ENCODE measurements at places on chromosomes 16 and 17.

GRCh38 chr17:29640981-29641642 lies 18.4 kb upstream of the CORO6 start:
- no peak overlapping the region for H3K27ac ChIP-seq
- DNase-seq = no peak

DNA sequence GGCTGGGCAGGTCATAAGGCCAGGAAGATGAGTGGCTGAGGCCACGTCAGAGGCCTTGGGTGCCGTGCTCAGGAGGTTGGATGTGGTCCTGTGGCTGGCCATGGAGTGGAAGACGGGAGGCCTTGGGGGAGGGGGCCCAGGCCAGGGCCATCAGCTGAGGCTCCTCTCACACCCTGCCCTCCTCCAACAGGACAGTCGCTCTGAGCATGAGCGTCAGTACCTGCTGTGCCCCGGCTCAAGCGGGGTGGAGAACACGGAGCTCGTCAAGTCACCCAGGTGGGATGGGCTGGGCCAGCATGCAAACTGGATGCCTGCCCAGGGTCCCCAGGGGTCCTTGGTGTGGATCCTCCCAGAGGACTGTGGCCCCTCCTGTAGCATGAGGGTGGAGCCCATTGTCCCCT lies 19.2 kb downstream of the POLR3E start:
- H3K27me3 ChIP-seq = no peaks in the 10 kb centered on the region
- H3K36me3 ChIP-seq = peaks cover 7% of the 10 kb centered on the region
- H3K27ac ChIP-seq = no peak overlapping the region
- DNase-seq = no peak
- no peak overlapping the region for H3K4me3 ChIP-seq
- no peaks in the 10 kb centered on the region for H3K4me1 ChIP-seq

GRCh38 chr16:67571464-67571863 lies 9.1 kb downstream of the CTCF start:
- peaks cover 4% of the 10 kb centered on the region for H3K36me3 ChIP-seq
- H3K27ac ChIP-seq = no peak overlapping the region

DNA sequence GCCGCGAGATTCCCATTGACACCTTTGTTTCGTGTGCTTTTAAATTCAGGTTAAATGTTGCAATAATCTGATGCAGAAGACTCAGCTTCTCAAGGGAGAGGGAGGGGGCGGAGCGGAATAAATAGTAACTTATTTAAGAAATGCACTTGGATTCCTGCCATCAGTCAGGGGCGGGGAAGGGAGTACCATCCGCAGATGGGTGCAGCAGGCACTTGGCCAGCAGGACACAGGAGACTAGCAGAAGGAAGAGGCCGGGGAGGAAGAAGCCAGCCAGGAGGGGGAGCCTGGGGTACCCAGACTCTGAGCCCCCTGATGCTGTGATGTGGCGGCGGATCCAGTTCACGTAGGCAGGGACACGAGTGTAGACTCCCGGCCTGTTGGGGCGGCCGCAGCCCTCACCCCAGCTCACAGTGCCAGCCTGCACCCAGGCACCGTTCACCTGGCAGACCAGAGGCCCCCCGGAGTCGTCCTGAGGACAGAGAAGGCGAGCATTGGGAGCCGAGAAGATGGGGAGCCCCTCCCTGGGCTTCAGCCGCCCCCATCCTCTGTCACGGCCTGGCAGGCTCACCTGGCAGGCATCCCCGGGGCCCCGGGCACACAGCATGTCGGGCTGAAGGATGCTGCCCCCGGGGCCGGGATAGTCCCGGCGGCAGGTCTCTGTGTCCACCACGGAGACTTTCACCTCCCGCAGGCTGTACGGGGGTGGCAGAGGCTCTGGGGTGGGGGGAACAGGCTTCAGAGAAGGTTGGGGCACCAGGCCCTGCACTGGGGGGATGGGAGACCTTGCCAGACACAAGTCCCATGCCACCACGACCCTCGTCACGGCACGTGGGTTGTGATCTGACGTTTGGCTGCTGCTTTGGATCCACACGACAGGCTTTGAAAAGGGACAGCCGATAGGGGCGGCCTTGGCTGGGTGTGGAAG lies 3.2 kb downstream of the TPSG1 start:
- no peak for DNase-seq
- H3K27me3 ChIP-seq = no peaks in the 10 kb centered on the region
- no peak overlapping the region for H3K4me3 ChIP-seq
- no peaks in the 10 kb centered on the region for H3K4me1 ChIP-seq
- no peaks in the 10 kb centered on the region for H3K36me3 ChIP-seq

DNA sequence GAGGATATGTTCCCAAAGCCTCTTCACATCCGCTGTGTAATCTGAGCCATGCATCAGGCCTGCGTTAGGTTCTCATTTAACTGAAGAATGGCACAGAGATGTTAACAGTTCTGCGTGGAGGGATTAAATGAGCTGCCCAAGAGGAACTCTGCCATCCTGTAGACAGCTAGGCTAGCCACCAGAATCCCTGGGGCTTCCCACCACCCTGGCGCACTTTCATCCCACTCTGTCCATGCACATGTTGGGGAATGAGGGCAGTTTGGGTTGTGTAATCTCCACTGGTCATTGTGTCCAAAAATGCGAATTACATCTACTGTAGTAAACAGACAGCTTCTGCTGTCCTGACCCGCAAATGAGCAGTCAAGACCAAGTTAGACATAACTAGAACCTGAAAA lies 1.0 kb upstream of the GLG1 start:
- no peaks in the 10 kb centered on the region for H3K36me3 ChIP-seq
- H3K27ac ChIP-seq = no peak overlapping the region
- H3K4me1 ChIP-seq = peaks cover 5% of the 10 kb centered on the region

GRCh38 chr16:55641430-55642056 lies 14.2 kb upstream of the SLC6A2 start:
- no peaks in the 10 kb centered on the region for H3K4me1 ChIP-seq
- no peak for DNase-seq
- H3K36me3 ChIP-seq = no peaks in the 10 kb centered on the region
- no peak overlapping the region for H3K27ac ChIP-seq
- H3K4me3 ChIP-seq = no peak overlapping the region
- no peaks in the 10 kb centered on the region for H3K27me3 ChIP-seq

GRCh38 chr16:66391726-66392670 lies 25.5 kb downstream of the CDH5 start:
- H3K27ac ChIP-seq = no peak overlapping the region
- H3K4me1 ChIP-seq = no peaks in the 10 kb centered on the region
- no peak for DNase-seq
- no peaks in the 10 kb centered on the region for H3K27me3 ChIP-seq

DNA sequence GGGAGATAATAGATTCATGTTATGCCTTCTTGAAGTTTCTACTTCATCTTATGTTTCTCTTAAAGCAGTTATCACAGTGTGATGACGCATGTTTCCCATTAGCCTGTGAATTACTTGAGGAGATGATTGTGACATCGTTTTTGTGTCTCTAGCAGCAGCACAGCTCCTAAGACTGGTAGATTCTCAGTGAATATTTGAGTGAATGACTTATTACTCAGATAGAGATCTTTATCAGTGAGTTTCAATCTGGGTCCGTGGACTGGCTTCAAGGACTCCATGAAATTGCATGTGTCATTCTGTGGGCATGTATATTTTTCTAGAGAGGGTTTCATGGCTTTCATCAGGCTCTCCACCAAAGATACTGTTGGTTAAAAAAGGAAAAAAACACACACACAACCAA lies 29.9 kb downstream of the YPEL2 start:
- H3K36me3 ChIP-seq = no peaks in the 10 kb centered on the region
- peaks cover 13% of the 10 kb centered on the region for H3K4me1 ChIP-seq
- H3K27me3 ChIP-seq = no peaks in the 10 kb centered on the region
- no peak for DNase-seq
- H3K27ac ChIP-seq = no peak overlapping the region

DNA sequence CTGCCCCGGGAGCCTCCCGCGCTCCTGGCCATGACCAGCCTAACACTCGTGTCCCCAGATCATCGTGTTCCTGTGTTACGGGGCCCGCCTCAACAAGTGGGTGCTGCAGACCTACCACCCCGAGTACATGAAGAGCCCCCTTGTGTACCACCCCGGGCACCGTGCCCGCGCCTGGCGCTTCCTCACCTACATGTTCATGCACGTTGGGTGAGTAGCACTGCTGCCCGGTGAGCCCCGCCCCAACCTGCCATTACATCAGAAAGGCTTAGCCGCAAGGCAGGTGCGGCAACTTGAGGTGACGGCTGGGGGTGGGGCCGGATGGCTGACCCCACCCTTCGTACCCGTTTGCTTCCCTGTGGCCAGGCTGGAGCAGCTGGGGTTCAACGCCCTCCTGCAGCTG lies 1.4 kb downstream of the RHBDL1 start:
- H3K36me3 ChIP-seq = peaks cover 12% of the 10 kb centered on the region
- H3K27ac ChIP-seq = no peak overlapping the region
- no peak overlapping the region for H3K4me3 ChIP-seq

DNA sequence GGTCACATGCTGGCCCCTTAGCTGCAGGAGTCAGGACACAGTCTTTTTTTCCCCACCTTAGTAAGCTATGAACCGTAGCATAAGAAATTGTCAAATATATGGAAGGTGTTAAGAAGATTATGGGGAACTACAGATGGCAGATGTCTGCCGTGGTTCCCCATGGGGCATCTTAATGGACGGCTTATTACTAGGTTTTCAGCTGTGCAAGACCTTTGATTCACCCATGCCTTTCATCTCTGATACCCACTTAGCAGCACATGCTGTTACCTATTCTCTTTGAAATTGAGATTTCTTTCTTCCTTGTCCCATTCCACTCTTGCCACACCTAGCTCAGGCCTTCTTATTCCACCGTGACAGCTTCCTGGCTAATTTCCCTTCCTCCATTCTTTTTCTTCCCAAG lies 70.7 kb downstream of the RPTOR start:
- no peaks in the 10 kb centered on the region for H3K27me3 ChIP-seq
- H3K36me3 ChIP-seq = no peaks in the 10 kb centered on the region
- peaks cover 10% of the 10 kb centered on the region for H3K4me1 ChIP-seq
- no peak overlapping the region for H3K27ac ChIP-seq
- DNase-seq = no peak
- H3K4me3 ChIP-seq = no peak overlapping the region

DNA sequence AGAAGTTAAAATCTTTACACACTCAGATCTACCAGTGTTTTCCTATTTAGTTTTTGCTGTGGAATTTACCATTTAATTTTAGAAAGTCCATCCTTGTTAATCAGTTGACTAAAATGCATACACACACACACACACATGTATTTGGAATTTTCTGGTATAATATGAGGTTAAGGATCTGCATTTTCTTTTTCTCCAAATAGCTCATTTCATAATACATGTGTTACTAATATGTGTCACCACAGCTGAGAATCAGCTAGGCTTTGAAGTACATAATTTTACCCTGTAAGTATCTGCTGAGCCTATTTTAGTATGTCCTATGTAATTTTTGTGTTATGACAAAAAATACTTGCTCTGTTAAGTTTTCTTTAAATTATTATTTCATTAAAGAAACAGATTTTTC lies 143.2 kb downstream of the PHKB start:
- no peaks in the 10 kb centered on the region for H3K27me3 ChIP-seq
- no peak overlapping the region for H3K27ac ChIP-seq
- no peak for DNase-seq
- no peaks in the 10 kb centered on the region for H3K4me1 ChIP-seq

DNA sequence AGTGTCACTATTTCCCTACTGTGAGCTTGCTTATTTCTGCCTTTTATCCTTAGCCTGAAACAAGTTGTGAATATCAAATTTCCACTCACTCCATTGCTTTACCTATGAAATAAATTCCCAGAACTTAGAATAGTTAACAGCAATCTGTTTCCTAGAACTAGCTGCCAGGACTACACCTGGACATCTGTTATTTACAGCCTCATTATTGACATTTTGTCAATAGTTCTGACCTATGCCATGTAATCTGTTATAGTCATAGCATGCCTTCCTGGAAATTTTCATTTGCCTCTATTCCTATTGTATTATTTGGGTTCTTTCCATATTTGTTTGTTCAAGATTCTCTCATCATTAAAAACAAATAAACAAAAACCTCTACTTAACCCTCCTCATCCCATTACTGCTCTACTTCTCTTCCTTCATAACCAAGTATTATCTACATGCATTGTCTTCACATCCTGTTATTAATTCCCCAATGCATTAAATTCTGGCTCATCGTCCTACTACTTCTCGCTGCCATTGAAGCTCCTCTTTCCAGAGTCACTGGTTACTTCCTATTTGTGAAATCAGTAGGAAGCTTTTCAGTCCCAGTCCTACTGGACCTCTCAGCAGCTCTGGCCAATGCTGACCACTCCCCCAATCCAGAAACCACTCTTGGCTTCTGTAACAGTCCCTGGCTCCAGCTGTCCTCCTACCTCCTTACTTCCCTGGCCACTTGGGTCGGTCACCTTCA lies 55.3 kb downstream of the PIGL start:
- no peak overlapping the region for H3K4me3 ChIP-seq
- DNase-seq = no peak
- no peak overlapping the region for H3K27ac ChIP-seq
- no peaks in the 10 kb centered on the region for H3K4me1 ChIP-seq
- H3K36me3 ChIP-seq = no peaks in the 10 kb centered on the region

- no peaks in the 10 kb centered on the region for H3K36me3 ChIP-seq
- no peak overlapping the region for H3K27ac ChIP-seq
- H3K4me1 ChIP-seq = no peaks in the 10 kb centered on the region
- H3K27me3 ChIP-seq = no peaks in the 10 kb centered on the region
These were observed 38.1 kb upstream of the NLK start for GRCh38 chr17:28004344-28004743.

DNA sequence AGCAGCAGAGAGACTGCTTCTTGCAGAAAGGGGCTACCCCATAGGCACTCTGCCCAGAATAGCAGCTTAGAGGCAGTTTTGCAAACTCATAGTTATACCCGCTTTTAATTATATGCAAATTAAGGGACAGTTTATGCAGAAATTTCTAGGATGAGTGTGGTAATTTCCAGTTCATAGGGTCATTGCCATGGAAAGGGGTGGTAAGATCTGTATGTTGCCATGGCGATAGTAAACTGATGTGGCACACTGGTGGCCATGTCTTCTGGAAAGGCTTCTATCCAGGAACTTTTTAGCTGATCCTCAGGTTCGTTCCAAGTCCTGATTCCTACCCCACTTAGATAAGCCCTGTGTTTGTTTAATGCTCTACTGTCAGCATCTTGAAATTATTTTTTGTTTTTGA lies 6.2 kb downstream of the STXBP4 start:
- no peaks in the 10 kb centered on the region for H3K36me3 ChIP-seq
- H3K27ac ChIP-seq = no peak overlapping the region
- H3K27me3 ChIP-seq = no peaks in the 10 kb centered on the region
- no peak overlapping the region for H3K4me3 ChIP-seq

- no peaks in the 10 kb centered on the region for H3K27me3 ChIP-seq
- H3K4me3 ChIP-seq = no peak overlapping the region
- peak; percentile 89 for DNase-seq
- H3K36me3 ChIP-seq = no peaks in the 10 kb centered on the region
- no peak overlapping the region for H3K27ac ChIP-seq
These were observed 225.8 kb downstream of the PMP22 start for GRCh38 chr17:15039366-15039765.

DNA sequence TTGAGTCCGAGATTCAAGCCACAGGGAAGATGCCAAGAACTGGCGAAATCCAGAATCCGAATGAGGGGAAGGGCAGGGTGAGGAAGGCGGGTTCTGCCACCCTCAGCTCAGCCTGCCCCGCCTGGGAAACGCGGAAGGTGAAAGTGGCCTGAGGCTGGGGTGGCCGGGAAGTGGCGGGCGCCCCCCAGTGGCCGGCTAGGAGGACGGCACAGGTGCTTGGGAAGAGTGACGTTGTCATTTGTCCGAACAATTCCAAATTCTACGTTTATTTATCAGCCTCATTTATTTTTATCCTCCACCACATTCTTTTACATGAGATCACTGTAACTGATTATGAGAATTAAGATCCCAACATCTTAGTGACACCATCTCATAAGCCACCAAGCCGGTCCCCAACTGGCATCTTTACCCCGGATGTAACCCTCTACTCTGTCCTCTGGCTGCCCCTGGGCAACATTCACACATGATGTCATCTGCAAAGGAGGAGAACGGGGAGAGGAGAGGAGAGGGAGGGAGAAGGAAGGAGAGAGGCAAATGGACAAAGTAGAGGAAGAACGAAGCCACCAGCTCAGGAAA lies 21.3 kb downstream of the SRCIN1 start:
- DNase-seq = peak; percentile 85
- no peak overlapping the region for H3K27ac ChIP-seq
- H3K27me3 ChIP-seq = peaks cover 3% of the 10 kb centered on the region
- H3K4me3 ChIP-seq = no peak overlapping the region
- H3K36me3 ChIP-seq = no peaks in the 10 kb centered on the region

All from mesendoderm (in vitro differentiated cells).